ENCODE measurements at places on chromosomes 3 and 15.

DNA sequence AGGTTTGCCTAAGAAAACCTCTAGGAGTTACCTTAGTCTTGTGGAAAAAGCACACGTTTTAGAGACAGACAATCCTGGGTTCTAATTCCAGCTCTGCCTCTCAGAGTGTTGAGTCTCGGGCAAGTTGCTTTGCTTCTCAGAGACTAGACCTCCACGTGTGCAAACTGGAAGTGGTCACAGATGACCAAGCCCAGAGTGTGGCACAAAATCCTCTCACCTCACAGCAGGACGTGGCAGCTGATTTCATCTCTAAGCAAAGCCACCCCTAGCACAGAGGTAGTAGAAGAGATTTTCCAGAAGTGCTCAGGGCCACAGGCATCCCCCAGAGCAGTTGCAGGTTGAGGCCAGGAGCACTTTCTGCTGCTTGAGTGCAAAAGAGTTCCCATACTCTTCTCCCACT, 79.2 kb downstream of the CD47 start:
- DNase-seq = no peak

GRCh38 chr3:49658711-49659110, 15.4 kb upstream of the APEH start:
- no peak for DNase-seq

GRCh38 chr3:55731741-55732140, 244.6 kb upstream of the WNT5A start:
- DNase-seq = no peak

DNA sequence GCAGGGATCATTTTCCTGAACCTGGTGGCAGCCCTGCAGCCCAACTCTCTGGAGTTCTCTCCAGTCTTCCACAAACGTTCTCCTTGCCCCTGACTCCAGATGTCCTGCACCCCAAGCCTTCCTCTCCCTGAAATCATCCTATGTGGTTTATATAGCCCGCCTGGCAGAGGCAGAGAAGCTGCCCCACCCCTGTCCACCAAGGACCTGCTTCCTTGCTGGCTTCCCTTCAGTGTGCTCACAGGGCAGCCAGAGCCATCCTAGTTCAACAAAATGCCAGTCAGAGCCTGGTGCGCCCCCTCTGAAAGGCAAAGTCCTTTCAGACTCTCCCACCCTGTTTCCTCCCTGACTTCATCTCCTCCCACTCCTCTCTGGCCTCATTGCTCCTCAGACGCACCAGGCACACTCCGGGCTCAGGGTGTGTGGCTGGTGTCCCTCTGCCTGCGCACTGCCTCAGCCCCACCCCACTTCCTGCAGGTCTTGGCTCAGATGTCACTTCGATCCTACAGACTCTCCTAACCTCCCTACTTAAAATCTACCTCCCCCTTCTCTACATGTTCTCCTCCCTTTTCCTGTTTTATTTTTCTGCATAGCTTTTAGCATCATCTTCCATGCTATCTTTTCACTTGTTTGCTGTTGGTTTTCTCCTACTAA, 5.9 kb downstream of the KBTBD13 start:
- peak; percentile 69 for DNase-seq
